Suprapubic skin (tissue), 4 donors: ENCODE measurements at places on chromosomes 16 and 17.

DNA sequence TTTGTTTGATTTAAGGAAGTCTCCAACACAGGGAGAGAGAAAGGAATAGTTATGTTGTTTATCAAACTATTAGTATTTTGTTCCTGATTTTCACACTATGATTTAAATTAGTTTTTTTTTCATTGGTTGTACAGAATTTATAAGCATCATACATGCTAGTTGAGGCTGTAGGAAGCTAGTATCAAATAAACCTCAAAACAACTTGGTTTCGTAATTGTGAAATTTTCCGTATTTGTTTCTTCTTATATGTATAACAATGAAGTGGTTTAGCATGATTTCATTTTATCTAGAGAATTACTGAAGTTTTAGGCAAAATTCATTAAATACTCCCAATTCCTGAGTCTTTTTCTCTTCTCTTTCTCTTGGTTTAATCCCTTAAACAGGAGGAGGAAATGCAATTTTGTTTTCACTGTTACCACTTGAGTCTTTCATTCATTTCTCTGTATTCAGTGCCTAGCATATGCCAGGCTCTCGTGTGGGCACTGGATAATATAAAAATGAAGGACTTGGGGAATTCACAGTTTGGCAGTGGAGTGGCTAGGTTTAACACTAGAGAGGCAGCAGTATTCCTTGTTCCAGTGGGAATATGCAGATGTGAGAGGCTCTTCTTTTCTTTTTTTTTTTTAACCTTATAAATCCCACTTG, 1.8 kb downstream of the CYLD start:
- DNase-seq = no peak

GRCh38 chr17:78412403-78412802, 34.0 kb downstream of the PGS1 start:
- DNase-seq = no peak

GRCh38 chr17:32596206-32596605, 109.4 kb downstream of the CDK5R1 start:
- DNase-seq = no peak

DNA sequence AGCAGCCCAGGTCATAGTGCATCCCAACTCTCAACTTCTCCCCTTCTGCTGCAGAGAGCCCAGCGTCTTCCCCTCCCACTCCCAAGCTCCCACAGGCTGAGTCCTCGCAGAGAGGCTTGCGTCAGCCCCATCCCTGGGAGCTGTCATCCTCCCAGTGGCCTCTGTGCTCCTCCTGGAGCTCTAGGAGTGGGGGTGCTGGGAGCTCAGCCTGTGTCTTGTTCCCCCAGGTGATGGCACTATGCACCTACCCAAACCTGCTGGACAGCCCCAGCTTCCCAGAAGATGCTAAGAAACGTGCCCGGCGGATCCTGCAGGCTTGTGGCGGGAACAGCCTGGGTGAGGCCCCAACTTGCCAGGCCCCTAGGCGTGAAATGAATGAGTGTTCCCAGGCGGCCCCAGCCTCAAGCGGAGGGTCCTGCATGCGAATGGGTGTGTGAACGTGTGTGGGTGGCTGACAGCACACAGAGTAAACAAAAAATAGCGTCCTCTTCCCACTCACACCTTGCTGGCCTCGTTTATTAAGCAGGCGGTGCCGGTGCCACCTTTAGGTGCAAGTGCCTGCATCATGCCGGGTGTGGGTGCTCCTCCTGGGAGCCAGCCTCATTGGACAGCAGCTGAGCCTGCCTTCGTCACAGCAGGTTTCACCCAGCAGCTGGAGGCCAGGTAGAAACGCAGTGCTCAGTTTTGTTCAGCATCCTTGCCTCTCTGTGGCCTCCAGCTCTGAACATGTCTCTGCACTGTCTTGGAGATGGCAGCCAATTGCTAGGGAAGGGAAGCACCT, 16.5 kb downstream of the GPT2 start:
- DNase-seq = peak; percentile 71

DNA sequence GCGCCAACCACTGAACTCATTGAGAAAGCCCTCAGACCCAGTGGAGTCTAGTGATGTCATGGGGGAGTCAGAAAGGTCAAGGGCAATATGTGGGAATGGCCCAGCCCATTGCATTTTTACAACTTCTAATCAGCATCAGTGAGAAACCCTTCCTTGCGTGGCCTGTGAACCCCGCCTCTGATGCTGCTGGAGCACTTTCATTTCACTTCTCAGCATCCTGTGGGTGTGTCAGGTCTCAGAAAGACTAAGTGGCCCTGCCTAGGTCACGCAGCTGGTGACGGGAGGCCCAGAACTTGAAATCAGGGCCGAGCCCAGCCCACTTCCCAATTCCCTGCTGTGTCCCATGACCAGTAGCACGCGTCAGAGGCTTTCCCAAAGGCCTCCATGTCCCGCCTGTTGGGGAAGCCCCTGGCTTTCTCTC, 6.1 kb downstream of the DNAI2 start:
- DNase-seq = no peak

DNA sequence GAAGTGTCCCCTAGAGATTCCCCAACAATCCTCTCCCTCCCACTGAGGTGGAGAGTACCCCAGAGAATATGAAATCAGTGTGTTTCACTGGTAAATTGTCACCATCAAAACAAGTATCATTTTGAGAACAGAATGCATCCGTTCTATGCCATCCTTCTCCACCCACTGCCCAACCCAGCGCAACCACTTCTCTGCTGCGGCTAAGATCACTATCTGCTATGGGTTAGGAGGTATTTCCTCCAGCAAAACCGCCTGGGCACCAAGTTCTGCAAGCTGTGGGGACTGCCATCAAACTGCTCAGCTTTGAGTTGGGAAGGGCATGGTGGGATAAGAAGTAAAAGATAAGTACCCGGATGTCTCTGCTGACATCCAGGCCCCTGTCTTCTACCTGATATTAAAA, 24.4 kb downstream of the CNTNAP1 start:
- peak; percentile 43 for DNase-seq

GRCh38 chr17:13888056-13888609, 181.2 kb upstream of the COX10 start:
- DNase-seq = no peak

DNA sequence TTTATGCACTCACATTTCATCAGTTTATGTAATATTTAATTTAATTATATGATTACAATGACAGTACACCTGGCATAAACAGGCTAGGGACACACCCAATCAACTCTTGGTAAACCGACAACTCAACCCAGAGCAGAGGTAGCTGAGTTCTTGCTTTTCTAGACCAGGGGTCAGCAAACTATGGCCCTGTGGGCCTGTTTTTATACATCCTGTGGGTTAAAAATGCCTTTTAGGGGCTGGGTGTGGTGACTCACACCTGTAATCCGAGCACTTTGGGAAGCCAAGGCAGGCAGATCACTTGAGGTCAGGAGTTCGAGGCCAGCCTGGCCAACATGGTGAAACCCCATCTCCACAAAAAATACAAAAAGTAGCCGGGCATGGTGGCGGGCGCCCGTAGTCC, 99.2 kb upstream of the TMEM97 start:
- DNase-seq = no peak

GRCh38 chr16:86477642-86478041, 32.7 kb upstream of the FOXF1 start:
- no peak for DNase-seq

GRCh38 chr17:64051153-64051552, 30.7 kb upstream of the ICAM2 start:
- DNase-seq = no peak

GRCh38 chr17:42543190-42544079, 7.4 kb downstream of the NAGLU start:
- no peak for DNase-seq

GRCh38 chr17:55962951-55963401, 190.3 kb upstream of the ANKFN1 start:
- no peak for DNase-seq

DNA sequence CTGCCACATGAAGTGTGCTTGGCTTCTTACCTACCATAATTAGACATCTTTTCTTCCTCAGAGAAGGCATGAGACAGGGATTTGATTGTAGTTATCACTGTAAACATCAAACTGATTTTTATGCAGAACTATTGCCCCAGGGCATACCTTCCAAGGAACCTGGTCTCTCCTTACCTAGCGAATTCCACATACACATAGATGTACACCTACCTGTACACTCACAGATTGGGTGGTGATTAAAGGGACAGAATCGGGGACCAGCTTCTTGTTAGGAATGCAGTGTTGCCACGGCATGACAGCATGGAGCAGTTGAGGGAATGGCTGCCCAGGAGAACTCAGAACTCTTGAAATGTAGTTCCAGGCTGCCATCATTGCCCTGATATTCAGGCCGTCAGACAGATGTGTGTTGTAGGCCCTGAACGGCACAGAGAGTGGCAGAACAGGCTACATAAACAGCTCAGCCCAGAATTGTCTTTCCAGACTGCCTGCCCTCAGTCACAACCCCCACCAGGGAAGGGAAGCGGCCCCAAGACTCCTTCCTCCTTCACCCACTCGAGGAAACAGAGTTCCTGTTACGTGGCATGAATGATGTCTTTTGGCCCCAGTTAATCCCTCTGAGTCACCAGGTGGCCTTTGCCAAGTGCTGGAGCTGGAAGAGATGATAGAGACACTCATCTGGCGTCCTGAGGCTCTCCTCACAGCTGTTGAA, 17.8 kb upstream of the NAGLU start:
- DNase-seq = peak; percentile 91

DNA sequence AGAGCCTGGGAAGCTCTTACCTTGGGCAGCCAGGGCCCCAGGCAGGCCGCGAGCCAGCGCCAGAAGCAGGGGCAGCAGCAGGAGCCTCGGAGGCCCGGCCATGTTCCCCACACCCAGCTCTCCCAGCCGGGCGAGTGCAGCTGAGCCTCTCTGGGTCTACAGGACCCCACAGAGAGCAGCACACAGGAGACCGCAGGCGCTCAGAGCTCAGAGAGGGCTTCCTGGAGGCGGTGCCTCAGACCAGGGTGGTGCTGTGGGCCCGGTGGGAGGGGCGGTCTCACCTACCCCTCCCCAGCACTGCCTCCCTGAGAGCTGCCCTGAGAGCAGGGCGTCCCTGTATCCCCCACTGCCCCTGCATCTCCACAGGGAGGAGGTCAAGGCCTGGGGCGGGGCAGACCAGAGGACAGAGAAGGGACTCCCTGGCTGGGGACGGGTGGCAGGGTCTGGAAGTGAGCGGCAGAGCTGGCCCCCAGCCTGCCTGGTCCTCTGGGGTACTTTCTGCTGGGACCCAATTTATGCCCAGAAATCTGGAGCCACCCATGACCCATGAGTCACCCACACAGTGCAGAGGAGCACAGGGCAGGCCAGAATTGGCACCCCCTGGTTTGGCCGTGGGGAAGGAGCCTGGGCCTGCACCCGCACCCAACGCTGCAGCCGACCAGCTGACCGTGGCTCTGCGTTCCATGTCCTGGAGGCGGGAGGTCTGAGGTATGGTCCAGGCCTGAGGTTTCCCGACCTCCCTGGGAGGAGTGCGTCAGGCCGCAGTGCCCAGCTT, at the start of gene CD7:
Gene CD7 (minus strand): TSS at position 215 of the 775 bp plus-strand sequence. CDS start 113 bp downstream, at position 102.
- DNase-seq = no peak

DNA sequence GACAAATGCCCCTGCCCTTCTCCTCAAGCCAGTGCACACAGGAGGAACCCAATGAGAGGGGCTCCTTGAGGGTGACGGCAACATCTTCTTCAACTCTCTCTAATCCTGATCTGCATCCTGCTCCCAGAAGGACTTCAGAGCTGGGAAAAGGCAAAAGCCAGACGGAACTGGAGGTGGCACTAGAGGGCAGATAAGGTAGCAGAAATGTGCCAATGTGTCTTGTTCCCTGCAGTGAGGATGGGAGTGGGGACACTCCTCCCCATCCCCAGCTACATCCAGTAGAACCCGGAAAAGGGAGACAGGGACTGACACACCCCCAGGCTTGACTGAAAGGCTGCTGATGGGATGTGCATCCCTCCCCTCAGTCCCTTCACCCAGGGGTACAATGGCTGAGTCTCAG, 28.5 kb downstream of the SRCIN1 start:
- no peak for DNase-seq

DNA sequence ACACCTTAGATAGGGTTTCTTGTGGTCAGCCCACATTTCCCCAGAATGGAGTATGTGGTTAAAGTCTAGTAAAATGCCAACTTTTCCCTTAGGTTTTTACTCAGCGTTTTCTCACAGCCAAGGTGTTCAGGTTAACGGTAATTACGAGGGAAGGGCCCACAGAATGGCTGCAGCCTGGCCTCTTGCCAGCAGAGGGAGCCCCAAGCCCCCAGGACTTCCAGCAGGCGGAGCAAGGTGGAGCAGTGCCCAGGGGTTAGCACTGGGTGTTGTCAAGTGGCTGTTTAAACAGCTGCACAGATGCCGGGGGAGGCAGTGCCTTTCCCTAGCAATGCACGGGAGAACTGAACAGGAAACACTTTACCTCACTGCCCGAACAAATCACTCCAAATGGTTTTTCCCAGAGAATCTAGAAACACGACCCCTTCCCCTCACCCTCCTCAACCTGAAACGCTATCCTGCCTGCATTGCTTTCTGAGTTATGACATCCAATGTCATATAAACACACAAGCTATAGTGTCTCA, 6.6 kb downstream of the PHB1 start:
- peak; percentile 74 for DNase-seq

DNA sequence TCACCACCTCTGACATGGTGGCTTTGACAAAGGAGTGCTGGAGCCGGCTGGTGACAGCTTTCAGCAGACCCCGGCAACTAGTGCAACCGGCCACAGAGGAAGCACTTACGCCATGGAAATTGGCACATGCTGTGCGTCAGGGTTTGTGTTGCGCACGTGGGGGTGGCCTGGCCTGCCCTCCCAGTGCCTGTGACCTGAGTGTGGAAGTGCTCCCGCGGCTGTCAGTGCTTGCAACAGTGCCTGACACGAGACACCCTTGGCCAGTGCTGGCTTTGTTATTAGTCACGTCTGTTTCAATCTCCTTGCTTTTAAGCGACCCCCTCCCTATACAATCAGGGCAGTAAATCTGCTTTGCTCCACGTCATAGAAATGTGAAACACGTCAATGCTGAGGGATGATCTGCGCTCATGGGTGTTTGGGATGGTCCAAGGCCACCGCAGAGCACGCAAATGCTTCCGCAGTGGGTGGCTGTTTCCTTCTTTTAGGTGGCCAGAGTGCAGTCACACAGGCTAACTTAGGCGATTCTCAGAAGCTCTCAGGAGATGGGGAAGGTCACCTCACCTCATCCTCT, 64.3 kb downstream of the PGS1 start:
- DNase-seq = peak; percentile 87

GRCh38 chr17:3988297-3989040, 24.2 kb upstream of the ATP2A3 start:
- DNase-seq = no peak

DNA sequence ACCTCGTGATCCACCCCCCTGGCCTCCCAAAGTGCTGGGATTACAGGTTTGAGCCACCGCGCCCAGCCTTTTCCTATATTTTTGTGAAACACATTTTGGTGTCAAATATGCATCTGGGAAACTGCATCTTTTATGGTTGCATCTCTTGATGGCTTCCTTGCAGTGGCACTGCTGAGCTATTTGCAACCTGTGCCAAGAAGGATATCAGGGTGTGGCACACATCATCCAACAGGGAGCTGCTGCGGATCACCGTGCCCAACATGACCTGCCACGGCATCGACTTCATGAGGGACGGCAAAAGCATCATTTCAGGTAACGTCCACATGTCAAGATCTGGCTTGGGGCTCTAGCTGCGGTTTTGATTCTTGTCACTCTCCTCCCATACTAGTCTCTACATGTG, 16.8 kb upstream of the USP43 start:
- no peak for DNase-seq
